Memory B cell (primary cell): ENCODE measurements at places on chromosomes 5 and 9.

DNA sequence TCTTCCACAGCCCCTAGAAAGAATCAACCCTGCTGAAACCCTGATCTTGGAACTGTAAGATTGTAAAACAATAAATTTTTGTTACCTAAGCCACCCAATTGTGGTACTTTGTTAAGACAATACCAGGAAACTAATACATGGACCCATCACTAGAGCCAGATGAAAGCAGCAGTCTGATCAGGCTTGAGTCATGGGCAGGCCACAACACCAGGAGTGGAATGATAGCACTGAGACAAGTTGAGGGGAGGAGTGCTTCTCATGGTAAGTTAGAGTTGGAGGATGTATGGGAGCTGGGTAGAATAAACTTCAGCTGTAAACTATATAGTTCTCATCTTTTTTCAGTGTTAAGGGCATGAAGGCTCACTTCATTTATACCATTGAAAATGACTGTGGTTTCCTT lies 164.4 kb upstream of the OR13F1 start:
- H3K27me3 ChIP-seq = no peaks in the 10 kb centered on the region
- DNase-seq = no peak
- H3K27ac ChIP-seq = no peak overlapping the region
- no peak overlapping the region for H3K4me3 ChIP-seq
- no peaks in the 10 kb centered on the region for H3K36me3 ChIP-seq
- H3K4me1 ChIP-seq = no peaks in the 10 kb centered on the region

GRCh38 chr9:79043916-79044315 lies 527.8 kb upstream of the TLE4 start:
- no peaks in the 10 kb centered on the region for H3K27me3 ChIP-seq
- H3K27ac ChIP-seq = no peak overlapping the region
- no peak overlapping the region for H3K4me3 ChIP-seq
- no peak for DNase-seq
- no peaks in the 10 kb centered on the region for H3K4me1 ChIP-seq

DNA sequence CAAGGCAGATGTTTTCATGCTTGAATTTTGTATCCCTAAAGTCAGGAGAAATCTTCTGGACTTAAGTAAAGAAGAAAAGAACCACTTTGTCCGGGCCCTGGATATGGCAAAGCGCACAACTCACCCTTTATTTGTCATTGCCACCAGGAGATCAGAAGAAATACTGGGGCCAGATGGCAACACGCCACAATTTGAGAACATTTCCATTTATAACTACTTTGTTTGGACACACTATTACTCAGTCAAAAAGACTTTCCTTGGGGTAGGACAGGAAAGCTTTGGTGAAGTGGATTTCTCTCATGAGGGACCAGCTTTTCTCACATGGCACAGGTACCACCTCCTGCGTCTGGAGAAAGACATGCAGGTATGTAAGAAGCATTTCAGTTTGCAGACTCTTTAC lies 2.3 kb downstream of the TYRP1 start:
- no peaks in the 10 kb centered on the region for H3K36me3 ChIP-seq
- H3K27ac ChIP-seq = no peak overlapping the region
- no peak overlapping the region for H3K4me3 ChIP-seq
- H3K4me1 ChIP-seq = no peaks in the 10 kb centered on the region

DNA sequence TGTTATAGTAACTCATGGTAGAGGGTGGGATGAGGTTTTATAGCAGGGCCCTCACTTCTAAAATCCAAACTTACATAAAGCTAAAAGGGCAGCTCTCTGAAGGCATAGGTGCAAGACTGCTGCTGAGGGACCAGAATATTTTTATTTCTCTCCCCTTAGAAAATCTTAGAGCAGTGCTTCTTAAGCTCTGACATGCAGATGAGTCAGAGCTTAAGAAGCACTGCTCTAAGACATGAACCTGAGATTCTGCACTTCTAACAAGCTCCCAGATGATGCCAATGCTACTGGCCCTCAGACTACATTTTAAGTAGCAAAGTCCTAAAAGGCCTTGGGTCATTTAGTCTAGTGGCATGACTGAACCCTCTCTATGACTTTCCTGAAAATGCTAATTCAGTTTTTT lies 97.6 kb upstream of the SPRY4 start:
- H3K4me1 ChIP-seq = peaks cover 16% of the 10 kb centered on the region
- H3K27ac ChIP-seq = no peak overlapping the region
- peaks cover 1% of the 10 kb centered on the region for H3K36me3 ChIP-seq

DNA sequence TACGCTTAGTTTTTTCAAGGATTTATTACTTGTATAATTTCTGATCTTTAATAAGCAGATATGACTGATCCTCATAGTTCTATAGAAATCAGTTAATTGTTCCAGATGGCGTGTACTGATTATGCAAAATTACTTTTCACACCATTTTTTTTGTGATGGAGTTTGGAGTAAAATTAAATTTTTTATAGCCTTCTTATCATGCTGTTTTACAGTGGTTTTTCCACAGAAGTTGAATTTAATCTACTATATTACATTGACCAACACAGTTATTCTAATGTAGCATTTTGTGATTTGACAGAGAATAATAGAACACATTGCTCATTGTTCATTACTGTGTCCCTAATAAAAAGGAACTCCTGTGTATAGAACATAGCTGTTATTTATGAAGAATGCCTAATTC lies 111.1 kb downstream of the MVB12B start:
- H3K36me3 ChIP-seq = no peaks in the 10 kb centered on the region
- no peaks in the 10 kb centered on the region for H3K4me1 ChIP-seq
- H3K27me3 ChIP-seq = no peaks in the 10 kb centered on the region
- no peak for DNase-seq

- no peak overlapping the region for H3K27ac ChIP-seq
- no peak for DNase-seq
- H3K4me1 ChIP-seq = peaks cover 36% of the 10 kb centered on the region
- peaks cover 44% of the 10 kb centered on the region for H3K27me3 ChIP-seq
These were observed 1.0 kb upstream of the BARX1 start for GRCh38 chr9:93955981-93956784.

DNA sequence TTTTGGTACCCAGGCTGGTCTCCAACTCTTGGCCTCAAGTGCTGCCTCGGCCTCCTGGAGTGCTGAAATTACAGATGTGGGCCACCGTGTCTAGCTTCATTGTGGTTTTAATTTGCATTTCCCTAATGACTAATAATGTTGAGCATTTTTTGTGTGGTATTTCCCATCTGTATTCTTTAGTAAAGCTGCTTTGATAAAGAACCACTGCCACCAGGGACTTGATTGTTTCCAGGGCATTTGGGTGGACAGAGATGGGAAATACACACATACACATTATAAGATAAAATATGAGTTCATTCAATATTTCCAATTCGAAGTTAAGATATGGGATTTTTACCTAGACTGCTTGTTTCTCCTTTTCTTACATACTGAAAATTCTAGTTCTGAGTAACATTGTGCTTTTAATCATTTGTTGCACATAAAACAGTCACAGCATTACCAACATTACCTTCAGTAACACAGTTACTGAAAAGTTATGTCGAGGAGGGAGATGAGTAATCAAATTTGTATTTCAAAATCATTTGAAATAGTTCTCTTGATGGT lies 28.9 kb downstream of the HABP4 start:
- no peak overlapping the region for H3K4me3 ChIP-seq
- H3K36me3 ChIP-seq = peaks cover 9% of the 10 kb centered on the region
- peaks cover 6% of the 10 kb centered on the region for H3K4me1 ChIP-seq

- no peaks in the 10 kb centered on the region for H3K36me3 ChIP-seq
- H3K4me3 ChIP-seq = no peak overlapping the region
- no peak overlapping the region for H3K27ac ChIP-seq
These were observed 63.7 kb upstream of the SIMC1 start for GRCh38 chr5:176174345-176175025.

- H3K4me3 ChIP-seq = no peak overlapping the region
- H3K36me3 ChIP-seq = no peaks in the 10 kb centered on the region
- no peak overlapping the region for H3K27ac ChIP-seq
- no peaks in the 10 kb centered on the region for H3K4me1 ChIP-seq
- DNase-seq = no peak
These were observed 128.0 kb downstream of the NPR3 start for GRCh38 chr5:32839106-32839505.

DNA sequence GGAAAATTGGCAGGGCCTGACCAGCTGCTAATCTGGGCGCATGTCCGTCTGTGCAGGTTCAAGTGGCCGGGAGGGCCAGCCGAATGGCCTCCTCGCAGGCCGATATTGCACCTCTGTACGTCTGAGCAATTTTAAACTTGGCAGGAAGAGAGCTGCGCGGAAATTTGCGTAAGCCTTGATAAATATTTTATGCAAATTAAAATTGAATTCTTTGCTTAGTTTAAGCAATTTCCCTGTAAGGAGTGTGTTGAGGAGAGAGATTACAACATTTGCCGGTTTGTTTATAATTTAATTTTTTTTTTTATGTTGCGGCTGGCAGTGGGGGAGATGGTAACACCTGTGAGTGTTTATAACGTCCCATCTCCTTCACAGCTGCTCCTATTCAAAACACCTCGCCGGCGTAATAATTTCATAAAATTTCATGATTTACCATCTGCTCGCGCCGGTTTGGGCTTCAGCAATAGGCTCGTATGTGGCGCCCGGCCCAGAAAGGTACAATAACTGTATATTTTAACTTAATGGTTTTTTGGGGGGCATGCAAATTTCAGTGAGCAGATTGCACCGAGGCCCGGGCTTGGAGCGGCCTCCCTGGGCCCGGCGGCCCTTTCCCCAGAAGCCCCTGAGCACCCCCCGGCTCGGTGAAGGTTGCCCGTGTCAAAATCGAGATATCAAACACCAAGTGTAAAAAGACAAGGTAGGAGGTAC lies 269.4 kb upstream of the MVB12B start:
- DNase-seq = no peak
- peaks cover 18% of the 10 kb centered on the region for H3K27me3 ChIP-seq
- no peaks in the 10 kb centered on the region for H3K36me3 ChIP-seq
- H3K27ac ChIP-seq = no peak overlapping the region
- H3K4me1 ChIP-seq = no peaks in the 10 kb centered on the region
- H3K4me3 ChIP-seq = no peak overlapping the region

- H3K27ac ChIP-seq = peak overlapping the region; percentile 7
- DNase-seq = no peak
- no peak overlapping the region for H3K4me3 ChIP-seq
- no peaks in the 10 kb centered on the region for H3K36me3 ChIP-seq
These were observed 75.3 kb downstream of the ARHGAP26 start for GRCh38 chr5:142845402-142845921.

DNA sequence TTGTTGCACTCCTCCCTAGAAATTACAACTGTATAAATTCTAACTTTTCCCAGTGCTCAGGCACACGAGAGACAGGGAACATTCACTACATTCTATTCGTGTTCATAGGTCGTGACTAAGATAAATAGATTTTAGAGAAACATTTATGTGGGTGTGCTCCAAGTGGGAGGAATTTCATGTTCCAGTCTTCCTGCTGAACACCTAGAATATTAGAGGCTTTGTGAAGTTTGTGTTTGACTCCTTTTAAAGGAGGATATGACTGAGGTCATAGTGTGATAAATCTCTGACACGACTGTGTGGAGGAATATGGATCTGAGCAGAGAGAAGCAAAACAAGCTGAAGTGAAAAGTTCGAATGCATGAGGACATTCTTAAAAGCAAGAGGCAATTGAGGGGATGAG lies 355.3 kb downstream of the ZSWIM6 start:
- no peak overlapping the region for H3K4me3 ChIP-seq
- peaks cover 13% of the 10 kb centered on the region for H3K27me3 ChIP-seq

DNA sequence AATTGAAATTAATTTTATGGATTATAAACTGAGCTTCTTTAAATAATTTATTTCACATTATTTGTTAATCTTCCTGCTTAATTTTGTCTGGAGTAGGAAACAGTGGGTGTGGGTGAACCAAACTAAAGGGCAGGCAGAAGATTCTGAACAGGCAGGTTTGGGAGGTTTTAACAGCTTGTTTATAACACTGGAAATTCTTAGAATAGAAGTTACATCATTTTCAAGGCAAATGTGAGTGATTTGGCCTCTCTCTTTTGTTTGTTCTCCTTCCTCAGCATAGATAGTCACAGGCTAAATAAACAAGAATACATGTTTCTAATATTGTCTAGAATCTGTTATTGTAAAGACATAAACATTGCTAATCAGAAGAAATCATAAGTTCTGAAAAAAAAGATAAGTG lies 970.9 kb upstream of the NUDT12 start:
- no peaks in the 10 kb centered on the region for H3K36me3 ChIP-seq
- DNase-seq = no peak
- H3K4me3 ChIP-seq = no peak overlapping the region
- H3K27ac ChIP-seq = no peak overlapping the region

DNA sequence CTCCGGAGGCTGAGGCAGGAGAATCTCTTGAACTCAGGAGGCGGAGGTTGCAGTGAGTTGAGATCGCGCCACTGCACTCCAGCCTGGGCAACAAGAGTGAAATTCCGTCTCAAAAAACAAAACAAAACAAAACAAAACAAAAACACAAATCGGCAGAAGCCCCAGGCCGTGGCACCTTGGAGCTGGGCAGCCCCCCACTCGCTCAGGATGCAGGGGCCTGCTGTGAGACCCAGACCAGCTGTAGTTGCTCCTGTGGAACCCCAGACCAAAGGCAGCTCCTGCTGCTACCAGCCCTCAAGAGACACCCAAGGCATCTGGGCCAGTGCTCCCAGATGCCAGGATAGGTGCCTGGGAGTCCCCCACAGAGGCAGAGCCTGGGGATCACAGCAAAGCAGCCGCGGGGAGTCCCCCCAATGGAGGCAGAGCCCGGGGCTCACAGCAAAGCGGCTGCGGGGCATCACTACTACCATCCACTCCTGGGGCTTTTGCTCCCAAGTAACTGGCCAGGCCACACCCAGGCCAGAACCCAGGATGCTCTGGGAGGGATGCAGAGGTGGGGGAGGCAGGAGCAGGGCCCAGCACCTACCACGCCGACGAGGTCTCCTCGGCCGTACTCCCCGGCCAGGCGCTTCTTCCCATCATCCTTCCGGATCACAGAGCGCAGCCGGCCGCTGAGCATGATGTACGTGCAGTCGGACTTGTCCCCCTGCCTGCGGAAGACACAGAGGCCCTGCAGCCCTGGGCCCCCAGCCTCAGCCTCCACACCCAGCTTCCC lies 37.7 kb upstream of the NSMF start:
- H3K4me1 ChIP-seq = peaks cover 8% of the 10 kb centered on the region
- no peak overlapping the region for H3K4me3 ChIP-seq
- peaks cover 8% of the 10 kb centered on the region for H3K36me3 ChIP-seq
- no peak overlapping the region for H3K27ac ChIP-seq

DNA sequence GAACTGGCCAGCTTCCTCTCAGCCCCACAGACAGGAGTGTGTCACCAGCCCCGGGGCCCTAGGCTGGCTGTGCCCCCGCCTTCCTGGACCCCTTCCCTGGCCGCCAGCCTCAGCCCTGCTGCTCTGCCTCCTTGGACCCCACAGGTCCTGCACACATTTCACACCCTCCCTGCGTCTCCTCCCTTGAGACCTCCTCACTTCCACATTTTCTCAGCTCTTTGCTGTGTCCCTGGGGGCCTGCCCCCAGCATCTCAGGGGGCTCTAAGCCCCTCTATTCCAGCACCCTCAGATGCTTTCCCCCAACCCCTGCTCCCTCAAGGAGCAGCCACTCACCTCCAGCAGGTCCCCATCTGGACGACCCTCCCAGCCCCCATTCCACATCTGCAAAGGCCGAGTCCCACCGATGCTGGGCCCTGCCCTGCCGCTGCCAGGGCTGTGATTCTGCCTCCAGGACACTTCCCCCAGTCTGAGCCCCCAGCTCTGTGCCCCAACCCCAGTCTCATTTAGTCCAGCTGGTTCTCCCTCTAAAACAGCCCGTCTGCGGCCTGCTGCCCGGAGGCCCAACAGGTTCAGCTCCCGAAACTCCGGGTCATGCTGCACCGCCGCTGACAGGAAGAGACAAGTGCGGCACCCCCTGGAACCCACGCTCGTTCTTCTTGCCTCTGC lies 4.2 kb downstream of the SLC34A3 start:
- no peaks in the 10 kb centered on the region for H3K36me3 ChIP-seq
- peaks cover 15% of the 10 kb centered on the region for H3K4me1 ChIP-seq
- no peak overlapping the region for H3K27ac ChIP-seq
- no peak for DNase-seq
